ENCODE measurements at places on chromosomes 7 and 10.

DNA sequence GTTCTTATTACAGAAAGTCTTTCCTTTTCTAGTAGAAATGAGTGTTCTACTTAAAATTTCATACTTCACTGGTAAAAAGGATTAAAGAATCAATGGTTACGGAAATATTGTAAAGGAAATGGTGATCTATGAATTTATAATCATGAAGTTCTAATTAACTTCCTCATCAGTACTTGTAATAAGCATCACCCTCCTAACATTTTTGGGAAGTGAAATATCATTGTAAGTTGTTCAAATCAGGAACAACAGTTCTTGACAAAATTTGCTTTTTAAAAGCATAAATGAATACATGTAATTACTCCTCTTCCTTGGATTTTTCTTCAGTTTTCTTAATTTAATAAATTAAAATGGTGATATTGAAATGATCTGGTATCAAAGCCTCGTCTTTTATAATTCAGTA is 5.6 kb upstream of the PCGF5 start:
- no peak for DNase-seq

DNA sequence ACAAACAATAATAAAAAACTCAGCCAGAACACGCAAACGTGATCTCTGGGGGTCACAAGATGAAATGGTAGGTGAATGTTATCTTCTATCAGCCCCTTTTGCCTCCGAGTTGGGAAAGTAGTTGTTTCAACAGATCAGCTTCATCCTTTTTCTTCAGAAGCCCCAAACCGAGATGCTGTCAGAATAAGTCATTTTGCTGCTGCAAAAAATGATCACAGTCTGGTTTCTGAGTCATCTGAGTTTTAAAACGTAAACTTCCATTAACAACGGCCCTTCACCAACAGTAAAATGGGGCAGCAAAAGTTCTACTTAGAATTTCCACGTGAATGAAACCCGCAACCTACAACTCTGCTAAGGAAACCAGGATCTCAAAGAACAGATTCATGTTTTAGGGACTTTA is 44.9 kb downstream of the JCAD start:
- DNase-seq = no peak

- no peak for DNase-seq
Measured at GRCh38 chr10:78436222-78436573, 402.5 kb downstream of the RPS24 start.

- no peak for DNase-seq
Measured at GRCh38 chr7:122316467-122317388, 12.2 kb upstream of the FEZF1 start.

- no peak for DNase-seq
Measured at GRCh38 chr10:99540657-99541531, 8.2 kb downstream of the NKX2-3 start.

- no peak for DNase-seq
Measured at GRCh38 chr10:70379581-70380176, 2.7 kb downstream of the LRRC20 start.

DNA sequence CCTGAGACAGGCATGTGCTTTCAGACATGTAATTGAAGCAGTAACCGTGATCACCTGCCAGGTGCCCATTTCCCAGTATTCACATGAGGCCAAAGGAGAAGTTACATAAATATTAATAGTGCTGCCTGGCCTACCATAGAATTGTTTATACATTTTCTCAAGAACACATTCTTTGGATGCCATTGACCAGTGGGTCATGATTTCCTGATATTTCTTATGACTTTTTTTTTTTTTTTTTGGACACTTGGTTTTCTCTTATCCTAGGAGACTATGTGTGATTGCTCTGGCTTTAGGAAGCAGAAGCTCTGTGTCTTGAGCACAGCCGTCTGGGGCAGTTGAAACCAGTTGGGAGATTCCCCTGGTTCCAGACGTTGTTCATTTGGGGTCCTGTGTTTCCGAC is 143.9 kb upstream of the NPS start:
- DNase-seq = no peak

DNA sequence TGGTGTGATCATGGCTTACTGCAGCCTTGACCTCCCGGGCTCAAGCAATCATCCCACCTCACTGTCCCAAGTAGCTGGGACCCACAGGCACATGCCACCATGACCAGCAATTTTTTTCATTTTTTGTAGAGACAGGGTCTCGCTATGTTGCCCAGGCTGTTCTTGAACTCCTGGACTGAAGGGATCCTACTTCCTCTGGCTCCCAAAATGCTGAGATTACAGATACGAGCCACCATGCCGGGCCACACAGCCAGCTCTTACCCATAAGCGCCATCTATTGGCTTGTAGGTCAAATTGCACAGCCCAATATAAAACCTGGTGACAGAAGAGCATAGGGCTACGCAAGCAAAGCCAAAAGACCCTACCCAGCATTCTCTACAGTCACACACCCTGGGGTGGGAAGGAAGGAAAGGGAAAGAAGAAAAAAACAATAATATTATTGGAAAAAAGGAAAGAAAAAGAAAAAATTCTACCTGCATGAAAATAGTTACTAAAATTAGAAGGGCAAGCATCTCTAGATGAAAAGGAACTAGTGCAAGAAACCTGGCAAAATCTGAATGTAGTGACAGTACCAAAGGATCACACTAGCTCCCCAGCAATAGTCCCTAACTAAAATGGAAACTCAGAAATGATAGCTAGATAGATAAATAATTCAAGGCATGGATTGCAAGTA is 29.4 kb upstream of the AMPH start:
- peak; percentile 35 for DNase-seq

GRCh38 chr7:1639532-1640175 is 30.4 kb upstream of the ELFN1 start:
- DNase-seq = no peak

DNA sequence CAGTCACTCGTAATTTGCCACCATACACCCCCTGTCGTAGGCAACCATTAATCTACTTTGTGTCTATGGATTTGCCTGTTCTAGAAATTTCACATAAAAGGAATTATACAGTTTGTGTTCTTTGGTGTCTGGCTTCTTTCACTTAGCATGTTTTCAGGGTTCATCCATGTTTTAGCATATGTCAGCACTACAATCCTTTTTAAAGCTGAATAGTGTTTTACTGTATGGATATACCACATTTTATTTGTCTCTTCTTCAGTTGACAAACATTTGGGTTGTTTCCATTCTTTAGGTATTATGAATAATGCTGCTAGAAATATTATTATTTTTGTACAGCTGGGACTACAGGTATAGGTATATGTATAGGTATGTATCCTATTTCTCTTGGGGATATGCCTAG is 17.4 kb upstream of the SVIL start:
- DNase-seq = no peak

GRCh38 chr7:92404170-92404614 is 43.1 kb upstream of the GATAD1 start:
- no peak for DNase-seq

GRCh38 chr7:90877201-90877600 is 281.1 kb downstream of the CDK14 start:
- DNase-seq = no peak

GRCh38 chr10:129624526-129624925 is 157.5 kb downstream of the MGMT start:
- no peak for DNase-seq

DNA sequence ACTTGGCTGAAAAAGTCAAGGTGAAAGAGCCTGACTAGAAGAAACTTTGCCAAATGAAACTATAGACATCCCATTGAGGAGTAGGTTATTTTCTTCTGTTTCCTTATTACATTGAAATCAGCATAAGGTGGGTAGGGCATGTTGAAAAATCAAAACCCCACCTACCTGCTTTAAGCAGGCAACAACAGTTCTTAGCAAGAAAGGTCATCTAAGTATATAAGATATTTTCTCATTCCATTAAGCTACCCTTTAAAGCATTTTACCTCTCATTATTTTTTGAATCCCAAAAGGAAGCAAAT is 30.8 kb downstream of the ACADSB start:
- no peak for DNase-seq

All from bronchial epithelial cell (primary cell).